ENCODE measurements at places on chromosomes 12 and 14.

DNA sequence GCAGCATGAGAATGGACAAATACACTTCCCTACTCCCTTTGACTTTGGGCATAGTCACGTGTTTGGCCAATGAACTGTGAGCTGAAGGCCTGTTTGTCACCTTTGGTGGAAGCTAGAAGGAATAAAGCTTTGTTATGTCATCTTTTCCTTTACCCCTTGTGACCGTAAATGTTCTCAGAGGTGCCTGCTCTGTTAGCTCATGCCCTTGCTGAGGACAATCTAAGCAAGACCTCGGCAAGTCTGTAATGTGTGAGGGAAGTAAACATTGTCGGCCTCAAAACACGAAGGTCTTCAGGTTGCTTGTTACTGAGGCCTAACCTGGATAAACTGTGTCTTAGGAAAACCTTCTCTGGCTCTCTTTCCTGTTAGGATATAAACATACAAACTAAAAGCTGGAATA, 354.2 kb downstream of the TMEM132D start:
- DNase-seq: no peak

DNA sequence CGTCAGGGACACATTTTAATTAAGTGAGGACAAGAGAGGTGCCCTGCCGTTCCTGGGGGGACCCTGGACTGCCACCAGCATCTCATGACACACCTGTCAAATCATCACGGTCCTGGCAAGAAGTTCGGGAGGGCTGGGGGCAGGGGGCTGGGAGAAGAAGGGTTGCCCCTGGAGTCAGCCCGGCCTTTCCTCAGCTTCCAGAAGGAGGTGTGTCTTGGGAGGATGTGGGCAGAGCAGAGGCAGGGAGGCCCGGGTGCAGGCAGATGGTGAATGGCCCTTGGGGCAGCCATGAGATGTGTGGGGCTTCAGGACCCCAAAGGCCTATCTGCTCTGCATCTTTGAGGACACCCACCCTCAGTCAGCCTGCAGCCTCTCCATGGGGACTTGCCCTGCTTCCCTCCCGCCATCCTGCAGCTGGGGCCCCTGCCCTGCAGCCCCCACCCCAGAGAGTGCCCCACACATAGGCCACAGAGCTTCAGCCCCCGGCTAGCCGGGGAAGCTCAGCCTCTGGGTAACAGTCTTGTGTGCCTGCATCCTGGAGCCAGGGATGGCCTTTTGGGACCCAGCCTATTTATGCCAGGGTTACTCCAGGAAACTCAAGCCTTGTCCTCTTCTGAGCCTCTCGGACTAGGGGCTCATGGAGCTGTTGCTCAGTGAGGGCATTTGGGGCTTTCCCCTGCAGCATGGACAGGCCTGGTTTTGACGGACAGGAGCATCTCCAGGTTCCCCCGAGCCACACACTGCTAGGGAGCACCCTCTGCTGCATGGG, 178.5 kb downstream of the KIF26A start:
- DNase-seq: no peak

GRCh38 chr12:103840462-103840875, 565 bp downstream of the NT5DC3 start:
- DNase-seq: no peak

GRCh38 chr12:48486261-48486660, 4.0 kb downstream of the C12orf54 start:
- DNase-seq: no peak

DNA sequence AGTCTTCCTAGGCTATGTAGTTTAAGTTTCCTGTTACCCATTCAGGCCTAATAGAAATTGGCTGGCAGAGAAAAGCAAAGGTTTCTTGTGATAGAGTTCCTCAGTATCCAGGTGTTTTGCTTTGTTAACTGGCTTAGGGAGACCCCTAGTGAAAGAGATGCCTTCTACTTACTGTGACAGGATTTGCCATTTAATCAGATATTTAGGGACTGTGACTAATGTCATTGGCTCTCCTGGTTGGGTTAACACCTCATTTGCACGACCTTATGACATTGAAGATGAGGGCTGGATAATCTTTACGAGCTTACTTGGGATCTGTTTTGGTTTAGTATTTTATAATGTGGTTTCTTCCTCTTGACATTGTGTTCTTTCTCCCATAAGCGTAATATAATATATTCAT, 5.8 kb downstream of the MON2 start:
- DNase-seq: no peak

GRCh38 chr14:77832297-77832696, 32.4 kb downstream of the ADCK1 start:
- DNase-seq: no peak

DNA sequence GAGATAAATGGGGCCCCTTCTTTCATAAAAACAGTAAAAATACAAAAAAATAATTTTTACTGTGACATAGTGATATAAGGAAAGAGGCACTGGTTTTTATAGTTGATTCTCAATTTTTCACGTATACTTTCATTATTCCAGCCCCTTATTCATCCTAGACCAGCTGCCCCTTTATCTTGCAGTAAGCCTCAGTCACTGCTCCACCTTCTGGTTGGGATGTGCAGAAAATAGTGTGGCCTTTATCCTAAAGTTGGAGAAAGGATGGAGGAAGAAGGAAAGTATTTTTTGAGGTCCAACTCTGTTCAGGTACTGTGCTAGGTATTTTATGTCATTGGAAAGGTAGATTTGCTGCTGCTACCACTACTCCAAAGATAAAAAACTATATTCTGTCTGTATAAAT, 172.7 kb downstream of the ANO6 start:
- peak; percentile 11 for DNase-seq

- DNase-seq: no peak
Measured at GRCh38 chr12:95208678-95209077, 8.6 kb downstream of the FGD6 start.

GRCh38 chr12:96033549-96034389, 1.6 kb downstream of the LTA4H start:
- DNase-seq: no peak

GRCh38 chr14:68691792-68692118, 101.1 kb downstream of the ZFP36L1 start:
- no peak for DNase-seq

- no peak for DNase-seq
Measured at GRCh38 chr12:50734409-50735263, 29.3 kb upstream of the ATF1 start.

GRCh38 chr14:91004987-91005386, 55.5 kb downstream of the RPS6KA5 start:
- no peak for DNase-seq

DNA sequence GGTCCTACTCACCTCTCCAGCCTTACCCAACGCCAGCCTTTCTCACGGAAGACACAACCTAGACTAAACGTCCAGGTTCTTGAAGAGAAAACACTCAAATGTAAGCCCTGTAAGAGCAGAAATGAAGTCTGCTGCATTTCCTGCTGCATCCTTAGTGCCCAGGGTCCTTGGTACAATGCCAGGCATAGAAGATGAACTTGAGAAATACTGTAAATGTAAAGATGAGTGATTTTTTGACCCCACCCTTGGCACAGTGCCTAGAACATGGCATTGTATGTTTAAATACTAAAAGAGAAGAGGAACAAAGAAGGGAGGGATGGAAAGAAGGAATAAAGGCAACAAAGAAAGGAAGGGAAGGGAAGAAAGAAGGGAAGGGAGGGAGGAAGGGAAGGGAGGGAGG, 514.6 kb downstream of the MED13L start:
- DNase-seq: no peak

GRCh38 chr12:2683283-2684025, 111.3 kb upstream of the FKBP4 start:
- DNase-seq: no peak

DNA sequence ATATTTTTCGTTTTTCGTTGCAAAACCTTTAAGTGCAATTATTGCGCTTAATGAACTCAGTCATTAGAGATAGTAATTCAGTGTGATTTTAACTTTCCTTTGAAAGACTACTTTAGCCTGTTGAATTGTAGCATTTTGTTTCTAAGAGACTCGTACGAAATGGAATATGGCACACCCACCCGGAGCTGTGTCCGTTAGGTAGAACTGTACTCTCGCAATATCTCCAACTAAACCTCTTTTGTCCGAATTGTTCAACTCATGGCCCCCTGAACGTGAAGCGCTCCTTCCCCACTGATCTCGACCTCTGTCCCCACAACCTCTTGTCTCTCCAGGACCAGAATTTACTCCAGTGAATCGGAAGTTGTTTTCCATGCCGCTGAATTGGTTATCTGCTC, 800 bp downstream of the PCNX4 start:
- no peak for DNase-seq

Measured in AG09309 (cell line).